ENCODE measurements at places on chromosomes 12 and 14. TPM values are rescaled to one million over a fixed set of nuclear protein-coding genes. Genes with fewer than 3 reads are reported as not detected.

AQP2 gene
- not detected for total RNA-seq

CATSPERB gene
- total RNA-seq, result not detected

BATF gene
- total RNA-seq, result 0.26 TPM

AKAP3 gene
- 1.7 TPM for total RNA-seq

C12orf54 gene
- total RNA-seq, result not detected

CRACR2A gene
- 4.3 TPM for total RNA-seq

COQ5 gene
- 25.3 TPM for total RNA-seq

Measured in smooth muscle cell of the pulmonary artery (primary cell).